Adipocyte (in vitro differentiated cells): ENCODE measurements at places on chromosomes 3 and 15.

- DNase-seq, result no peak
These were observed 28.9 kb downstream of the DENND4A start for GRCh38 chr15:65762914-65763787.

- no peak for DNase-seq
These were observed 710 bp downstream of the LRRC57 start for GRCh38 chr15:42547918-42548248.

DNA sequence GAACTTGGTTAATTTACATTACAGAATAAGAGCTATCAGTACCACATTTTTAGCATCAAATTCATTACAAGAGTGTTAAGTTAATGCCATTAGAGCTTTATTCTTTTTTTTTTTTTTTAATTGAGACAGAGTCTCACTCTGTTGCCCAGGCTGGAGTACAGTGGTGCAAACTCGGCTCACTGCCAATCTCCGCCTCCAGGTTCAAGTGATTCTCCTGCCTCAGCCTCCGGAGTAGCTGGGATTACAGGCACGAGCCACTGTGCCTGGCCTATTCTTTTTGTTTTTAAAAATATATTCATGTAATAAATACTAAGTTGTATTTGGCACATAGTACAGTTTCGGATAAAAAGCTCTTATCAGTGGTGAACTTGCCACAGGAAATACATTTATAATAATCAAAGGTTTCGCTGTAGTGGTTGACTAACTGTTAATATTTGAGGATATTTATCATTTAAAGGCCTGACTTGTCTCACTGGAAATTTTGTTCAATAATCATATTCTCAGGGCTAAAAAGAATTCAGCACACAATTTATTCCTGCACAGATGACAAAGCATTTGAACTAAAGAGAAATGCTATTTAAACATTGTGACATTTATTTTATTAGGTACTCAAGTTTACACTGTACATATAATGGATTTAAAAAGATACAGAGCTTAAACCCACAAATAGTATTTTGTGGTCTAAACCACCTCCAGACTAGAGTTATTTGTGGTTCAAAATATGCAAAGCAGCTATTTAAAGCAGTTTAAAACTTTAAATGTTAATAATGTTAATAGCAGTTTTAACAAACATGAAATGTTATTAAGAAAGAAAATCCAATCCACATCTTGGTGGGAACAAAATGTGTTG lies 6.1 kb upstream of the LEKR1 start:
- no peak for DNase-seq

DNA sequence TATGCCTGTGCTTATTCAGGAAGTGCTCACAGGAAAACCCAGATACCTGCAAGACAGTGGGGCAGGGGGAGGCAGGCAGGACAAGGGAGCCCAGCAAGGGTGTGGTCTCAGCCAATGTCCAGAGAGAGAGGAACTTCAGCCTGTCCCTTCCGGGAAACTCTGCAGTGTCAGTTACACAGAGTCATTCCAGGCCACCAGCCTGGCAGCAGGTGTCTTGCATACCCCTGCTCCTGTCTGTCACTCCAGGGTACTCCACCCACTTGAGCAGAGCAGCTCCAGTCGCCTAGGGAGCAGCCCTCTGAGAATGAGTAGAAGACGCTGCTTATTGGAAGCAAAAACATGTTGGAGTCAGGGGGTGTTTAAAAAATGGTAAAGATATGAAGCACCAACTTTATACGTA lies 431.2 kb upstream of the RGMA start:
- DNase-seq, result no peak

DNA sequence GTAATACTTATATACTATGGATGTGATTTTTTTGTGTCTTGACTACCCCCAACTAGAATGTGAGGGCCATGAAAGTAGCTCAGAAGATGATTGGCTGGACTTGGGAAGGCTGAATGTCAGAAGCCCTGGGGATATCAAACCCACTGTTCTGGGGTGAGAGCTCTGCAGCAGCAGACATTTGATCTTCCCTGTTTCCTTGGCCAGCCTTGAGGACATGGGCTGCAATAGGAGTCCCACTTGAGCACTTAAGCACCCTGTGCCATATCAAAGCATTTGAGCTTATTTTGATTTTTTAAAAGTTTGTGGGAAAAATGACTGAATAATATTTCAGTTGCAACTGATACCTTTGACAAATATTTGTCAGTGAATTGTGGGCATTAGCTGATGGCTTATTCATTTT lies 21.7 kb downstream of the GTF2E1 start:
- DNase-seq, result no peak

DNA sequence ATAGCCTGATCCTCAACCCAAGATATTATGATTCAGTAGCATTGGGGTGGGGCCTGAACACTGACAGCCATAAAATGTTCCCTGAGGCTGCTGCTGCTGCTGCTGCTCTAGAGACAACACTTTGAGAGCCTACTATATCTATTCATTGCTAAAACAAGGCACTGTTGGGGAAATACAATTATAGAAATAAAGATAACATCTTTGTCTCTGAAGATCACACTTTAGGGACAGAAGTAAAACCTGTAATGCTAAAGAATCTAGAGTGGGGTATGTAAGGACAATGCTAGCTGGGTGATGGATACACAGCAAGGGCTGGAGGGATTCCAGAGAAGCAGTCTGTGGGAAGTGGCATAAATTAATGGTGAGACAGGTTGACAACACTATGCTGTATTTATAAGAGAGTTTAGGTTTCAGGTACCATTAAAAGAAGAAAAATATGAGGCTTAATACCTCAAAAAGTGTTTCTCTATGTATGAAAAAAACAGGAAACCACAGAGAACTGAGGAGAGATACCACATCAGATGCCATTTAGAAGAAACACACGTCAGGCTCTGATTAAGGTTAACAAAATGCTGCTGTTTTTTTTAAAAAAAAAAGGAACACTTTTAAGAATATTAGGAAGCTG lies 115.9 kb downstream of the CBLB start:
- DNase-seq, result peak; percentile 29

DNA sequence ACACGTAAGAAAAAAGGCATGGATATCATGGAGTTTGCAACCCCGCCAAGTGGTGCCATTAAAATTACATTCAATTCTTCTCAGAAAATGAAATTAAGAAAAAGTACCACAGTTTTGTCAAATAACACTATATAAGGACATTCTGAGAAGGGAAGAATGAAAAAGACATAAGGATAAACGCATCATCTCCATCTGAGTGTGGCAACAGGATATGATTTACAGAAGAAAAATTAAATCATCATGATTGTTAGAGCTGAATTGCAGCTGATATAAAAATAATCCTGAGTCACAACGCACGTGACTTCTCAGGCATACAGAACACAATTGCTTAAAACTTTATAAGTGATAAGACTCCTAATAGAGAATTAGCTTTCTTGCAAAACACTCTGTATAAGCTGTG lies 133.8 kb downstream of the GREM1 start:
- peak; percentile 71 for DNase-seq

- peak; percentile 28 for DNase-seq
These were observed 373.1 kb upstream of the WNT5A start for GRCh38 chr3:55860049-55860721.

GRCh38 chr3:43328653-43329052 lies 42.3 kb downstream of the SNRK start:
- DNase-seq, result peak; percentile 13

DNA sequence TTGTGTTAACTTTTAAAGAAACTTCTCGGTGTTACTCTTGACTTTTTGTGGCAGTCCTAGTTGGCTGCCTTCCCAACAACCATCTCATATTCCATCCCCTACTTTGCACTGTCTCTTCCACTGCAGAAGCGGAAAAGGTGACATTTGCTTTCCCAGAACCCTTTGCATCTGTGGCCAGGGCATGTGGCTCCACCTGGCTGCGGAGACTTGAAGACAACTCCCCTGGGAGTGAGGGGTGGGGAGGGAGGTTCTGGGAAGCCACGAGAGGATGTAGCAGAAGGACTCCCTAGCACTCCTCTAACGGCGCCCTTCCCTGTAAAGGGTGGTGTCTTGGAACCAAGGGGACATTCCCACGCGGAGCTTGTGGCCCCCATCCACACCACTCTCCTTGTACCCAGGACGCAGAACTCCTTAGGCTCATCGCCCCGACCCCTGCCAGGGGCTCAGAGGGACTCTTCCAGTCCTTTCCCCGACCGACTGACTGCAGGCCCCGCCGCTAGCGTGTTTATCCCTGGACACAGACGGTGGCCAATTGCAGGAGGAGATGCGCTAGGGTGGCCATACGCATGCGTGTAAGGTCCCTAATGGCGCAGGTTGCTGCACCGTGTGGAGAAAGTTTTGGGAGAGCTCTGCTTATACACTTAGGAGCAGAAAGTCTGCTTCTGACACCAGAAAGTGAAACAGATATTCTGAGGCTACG lies 33.2 kb upstream of the SECISBP2L start:
- DNase-seq, result no peak
